Activated CD8-positive, alpha-beta memory T cell treated with anti-CD3 and anti-CD28 coated beads, Interleukin-2, amount 50 U/mL, for 4 hours (primary cell): ENCODE measurements at places on chromosomes 3 and 15.

DNA sequence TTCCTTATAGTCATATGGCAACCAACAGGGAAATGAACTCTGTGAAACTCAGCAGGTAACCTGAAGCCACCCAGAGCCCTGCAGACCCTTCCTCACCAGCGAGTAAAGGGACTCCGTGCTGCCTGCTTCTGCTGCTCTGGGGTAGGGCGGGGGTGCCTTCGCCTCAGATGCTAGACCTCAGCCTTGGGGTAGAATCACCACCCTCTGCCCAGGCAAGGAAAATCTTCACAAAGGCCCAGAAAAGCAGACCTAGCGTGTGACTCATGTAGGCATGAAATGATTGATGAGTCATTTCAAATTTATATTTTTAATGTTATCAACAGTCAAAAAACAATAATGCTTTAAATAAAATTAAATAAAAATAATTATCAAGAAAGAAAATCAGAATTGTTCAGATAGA, 6.6 kb downstream of the STIMATE start:
- peak; percentile 37 for DNase-seq

GRCh38 chr15:99324082-99324620, 72.9 kb downstream of the LRRC28 start:
- DNase-seq = no peak

DNA sequence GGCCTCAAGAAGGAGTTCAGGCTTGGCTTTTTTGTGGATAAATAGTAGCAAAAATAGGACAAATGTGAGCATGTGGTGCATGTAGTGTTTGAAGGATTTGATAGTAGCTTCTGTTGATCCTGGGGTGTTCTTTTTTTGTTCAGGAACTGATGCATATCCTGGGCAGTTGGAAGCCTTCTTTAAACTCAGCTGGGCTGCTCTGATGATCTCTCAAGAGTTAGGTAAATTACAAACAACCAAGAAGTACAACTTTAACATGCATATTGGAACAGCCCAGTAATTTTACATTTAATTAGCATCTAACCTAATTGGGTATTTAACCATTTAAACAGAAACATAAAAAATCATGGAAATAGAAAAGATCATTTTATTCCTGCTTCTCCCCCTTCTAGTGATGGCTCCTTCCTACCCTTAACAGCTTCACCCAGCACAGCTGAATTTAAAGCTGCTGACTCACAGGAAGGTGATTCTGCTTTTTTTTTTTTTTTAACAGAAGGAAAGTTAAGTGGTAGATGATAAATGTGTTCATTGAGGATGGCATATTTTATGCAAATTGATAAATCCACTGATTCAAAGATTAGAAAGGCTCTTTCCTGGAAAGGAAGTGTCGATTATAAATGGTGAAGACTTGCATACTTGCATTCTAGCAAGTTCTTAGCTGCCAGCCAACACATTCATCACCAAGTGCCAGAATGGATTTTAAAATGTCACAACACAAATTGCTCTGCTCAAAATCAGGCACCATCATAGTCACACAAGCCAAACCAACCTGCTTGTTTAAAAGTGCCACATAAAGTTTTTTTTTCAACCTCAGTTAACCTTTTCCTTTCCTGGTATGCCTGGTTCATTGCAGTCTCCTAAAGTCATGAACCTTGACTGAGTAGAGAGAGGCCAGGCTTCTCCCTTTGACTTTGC, 20.0 kb downstream of the SLC35G2 start:
- no peak for DNase-seq

GRCh38 chr3:106191913-106192312, 323.1 kb upstream of the CBLB start:
- no peak for DNase-seq

- DNase-seq = no peak
Observed at GRCh38 chr3:67941433-67942030, 287.1 kb upstream of the SUCLG2 start.

DNA sequence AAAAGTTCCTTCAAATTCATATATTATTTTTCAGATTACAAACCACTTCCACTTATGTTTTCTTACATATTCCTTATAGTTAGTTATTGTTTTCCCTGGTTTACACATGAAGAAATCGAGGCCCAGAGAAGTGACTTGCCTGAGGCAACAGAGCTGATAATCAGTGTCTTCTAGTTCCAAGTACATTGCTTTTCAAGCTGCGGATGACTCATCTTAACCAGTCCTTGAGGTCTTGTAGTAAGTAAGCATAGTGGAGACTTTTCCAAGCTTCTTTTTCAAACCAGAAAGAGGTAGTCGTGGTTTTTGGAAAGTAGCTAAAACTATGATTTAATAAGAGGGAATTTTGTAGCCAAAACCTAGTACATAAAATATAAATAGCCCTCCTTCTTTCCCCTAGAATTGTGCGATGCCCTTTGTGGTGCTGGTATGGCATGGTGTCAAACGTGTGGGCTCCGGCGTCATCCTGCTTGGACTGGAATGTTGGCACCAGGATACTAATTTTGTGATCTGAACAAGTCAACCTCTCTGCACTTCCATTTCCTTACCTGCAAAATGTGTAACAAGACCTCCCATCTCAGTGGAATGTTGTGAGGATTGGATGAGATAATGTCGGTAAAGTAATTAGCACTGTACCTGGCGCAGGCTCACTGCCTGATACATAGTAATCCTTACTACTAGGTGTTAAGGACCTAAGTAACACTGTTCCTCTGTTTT, 19.0 kb upstream of the DLG1 start:
- no peak for DNase-seq

DNA sequence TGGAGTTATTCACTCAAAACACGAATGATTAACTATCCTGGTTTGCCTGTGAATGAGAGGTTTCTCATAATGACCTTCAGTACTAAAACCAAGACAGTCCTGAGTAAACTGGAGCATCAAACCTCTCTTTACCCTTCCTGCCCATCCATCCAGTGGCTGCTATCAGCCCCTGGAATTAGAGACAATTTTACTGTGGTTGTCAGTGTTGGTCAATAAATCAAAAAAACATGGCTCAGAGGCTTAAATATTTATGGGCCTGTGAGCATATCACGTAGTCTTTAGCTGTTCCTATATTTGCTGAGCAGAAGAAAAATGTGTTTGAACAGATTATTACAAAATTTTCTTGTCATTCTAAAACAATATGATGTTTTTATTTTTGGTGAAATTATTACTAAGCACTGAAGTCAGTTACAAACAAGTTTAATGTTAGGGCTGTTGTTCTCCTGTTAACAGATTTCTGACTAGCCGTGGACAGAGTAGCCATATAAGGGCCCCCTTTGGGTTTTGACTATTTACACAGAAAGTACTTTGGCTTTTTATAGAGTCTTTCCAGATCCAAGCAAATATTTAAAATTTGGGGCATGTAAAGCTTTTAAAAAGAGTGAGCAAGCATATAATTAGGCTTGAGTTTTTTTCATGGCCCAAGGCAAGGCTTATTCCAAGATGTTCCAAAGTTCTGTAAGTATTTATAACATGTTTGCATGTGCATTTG, 580.9 kb downstream of the DIPK2A start:
- no peak for DNase-seq

GRCh38 chr15:43048935-43049334, 56.9 kb downstream of the UBR1 start:
- DNase-seq = no peak

- DNase-seq = no peak
Observed at GRCh38 chr3:134309987-134310700, 59.5 kb upstream of the RYK start.

GRCh38 chr15:63010920-63011693, 31.4 kb upstream of the TPM1 start:
- no peak for DNase-seq

- DNase-seq = no peak
Observed at GRCh38 chr3:160538895-160539294, 26.5 kb downstream of the KPNA4 start.

DNA sequence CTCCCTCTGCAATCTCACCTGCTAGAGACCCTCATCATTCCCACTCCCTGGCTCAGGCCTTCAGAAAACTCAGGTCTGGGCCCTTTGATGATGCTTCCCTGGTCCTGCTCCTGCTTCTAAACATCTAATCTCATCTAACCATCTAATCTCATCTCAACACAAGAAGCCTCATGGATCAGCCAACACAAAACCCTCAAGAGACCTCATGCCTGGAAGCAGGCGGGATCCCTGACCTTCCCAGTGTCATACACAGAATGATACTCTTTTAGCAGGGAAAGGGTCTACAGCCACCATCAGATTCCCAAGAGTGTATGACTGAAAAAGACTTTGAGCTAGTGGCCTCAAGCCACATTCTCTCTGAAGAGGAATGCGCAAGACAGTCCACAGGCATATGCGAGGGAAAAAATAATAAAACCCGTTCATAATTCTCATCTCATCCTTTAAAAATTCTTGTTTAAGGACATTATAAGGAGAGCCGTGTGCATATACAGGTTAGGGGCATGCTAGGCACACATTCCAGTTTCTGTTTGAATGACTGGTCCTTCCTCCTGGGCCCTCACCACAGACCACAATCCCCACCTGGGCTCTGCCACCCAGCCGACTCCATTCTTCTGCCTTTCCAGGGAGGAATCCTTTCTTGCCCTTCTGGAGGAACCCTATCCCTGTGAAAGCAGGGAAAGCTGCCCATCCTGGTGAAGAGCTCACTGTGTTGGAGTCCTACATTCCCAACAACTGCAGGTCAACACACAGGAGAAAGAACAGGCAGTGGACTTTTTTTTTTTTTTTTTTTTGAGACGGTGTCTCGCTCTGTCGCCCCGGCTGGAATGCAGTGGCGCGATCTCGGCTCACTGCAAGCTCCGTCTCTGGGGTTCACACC, 2.2 kb downstream of the ZXDC start:
- no peak for DNase-seq

- DNase-seq = no peak
Observed at GRCh38 chr15:86611417-86612040, 531.9 kb downstream of the AGBL1 start.

- no peak for DNase-seq
Observed at GRCh38 chr3:32450992-32451659, 51.5 kb downstream of the CMTM6 start.

DNA sequence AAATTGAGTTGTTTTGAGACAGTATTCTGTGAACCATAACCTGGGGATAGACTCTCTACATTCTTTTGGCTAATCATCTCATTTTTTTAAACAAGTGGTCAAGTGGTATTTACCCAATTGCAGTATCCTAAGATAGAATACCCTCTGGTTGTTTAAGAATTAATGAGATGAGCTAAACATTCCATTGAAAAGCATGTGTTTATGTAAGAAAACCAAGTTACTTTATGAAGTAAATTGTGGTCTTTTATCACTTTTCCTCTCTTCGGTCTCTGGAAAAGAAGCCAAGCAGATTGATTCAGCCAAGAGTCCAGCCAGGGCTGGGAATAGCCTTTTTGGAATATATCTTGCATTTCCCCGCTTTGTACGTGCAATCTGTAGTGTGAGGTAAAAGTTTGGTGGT, 185.7 kb upstream of the TOPAZ1 start:
- no peak for DNase-seq

DNA sequence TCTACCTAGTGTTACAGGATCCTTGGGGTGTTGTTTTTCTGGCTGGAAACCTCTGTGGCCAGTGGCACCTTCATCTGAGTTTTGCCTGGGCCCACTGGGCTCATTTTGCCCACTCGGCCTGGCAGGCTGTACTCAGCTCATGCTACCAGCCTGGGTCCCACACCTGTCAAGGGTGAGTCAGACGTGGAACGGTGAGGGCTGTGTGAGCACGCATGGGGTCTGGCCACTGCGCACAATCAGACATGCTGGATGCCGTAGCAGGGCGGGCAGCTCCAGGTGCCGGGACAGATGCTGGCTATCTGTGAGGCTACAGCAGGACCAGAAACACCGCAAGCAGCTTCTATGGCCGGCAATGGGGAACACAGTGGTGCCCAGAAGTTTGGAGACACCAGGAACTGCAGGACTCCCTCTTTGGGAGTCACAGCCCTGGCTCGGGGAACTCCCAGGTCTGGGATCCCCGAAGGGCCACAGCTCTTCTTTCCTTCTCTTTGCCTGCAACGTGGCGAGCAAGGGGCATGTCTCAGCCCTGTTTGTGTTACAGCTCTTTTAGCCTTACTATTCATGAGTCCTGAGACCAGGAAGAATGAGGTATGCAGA, 35.9 kb upstream of the DNAJC13 start:
- no peak for DNase-seq
